CD4-positive, alpha-beta T cell (primary cell): ENCODE measurements at places on chromosomes 12 and 14. TPM values are rescaled to one million over a fixed set of nuclear protein-coding genes. Genes with fewer than 3 reads are reported as not detected.
A peak's percentile ranks its signal among the peaks of the same experiment; 100 is the strongest.

GRCh38 chr12:6747216-6747615, 5.7 kb downstream of the MLF2 start:
- no peak overlapping the region for H3K4me3 ChIP-seq
- no peaks in the 10 kb centered on the region for H3K27me3 ChIP-seq
- DNase-seq, result no peak
- H3K27ac ChIP-seq, result no peak overlapping the region

GRCh38 chr14:35766700-35767082, 42.4 kb downstream of the RALGAPA1 start:
- H3K36me3 ChIP-seq, result no peaks in the 10 kb centered on the region
- DNase-seq, result peak; percentile 6
- no peaks in the 10 kb centered on the region for H3K27me3 ChIP-seq
- H3K4me3 ChIP-seq, result no peak overlapping the region
- peaks cover 8% of the 10 kb centered on the region for H3K4me1 ChIP-seq

Gene TESPA1
- total RNA-seq, result 98.2 TPM

GRCh38 chr14:103056322-103057027, 874 bp downstream of the CDC42BPB start:
- no peak for DNase-seq
- peak overlapping the region; percentile 52 for H3K4me3 ChIP-seq
- H3K27me3 ChIP-seq, result peaks cover 6% of the 10 kb centered on the region
- no peak overlapping the region for H3K27ac ChIP-seq
- H3K4me1 ChIP-seq, result peaks cover 18% of the 10 kb centered on the region

DNA sequence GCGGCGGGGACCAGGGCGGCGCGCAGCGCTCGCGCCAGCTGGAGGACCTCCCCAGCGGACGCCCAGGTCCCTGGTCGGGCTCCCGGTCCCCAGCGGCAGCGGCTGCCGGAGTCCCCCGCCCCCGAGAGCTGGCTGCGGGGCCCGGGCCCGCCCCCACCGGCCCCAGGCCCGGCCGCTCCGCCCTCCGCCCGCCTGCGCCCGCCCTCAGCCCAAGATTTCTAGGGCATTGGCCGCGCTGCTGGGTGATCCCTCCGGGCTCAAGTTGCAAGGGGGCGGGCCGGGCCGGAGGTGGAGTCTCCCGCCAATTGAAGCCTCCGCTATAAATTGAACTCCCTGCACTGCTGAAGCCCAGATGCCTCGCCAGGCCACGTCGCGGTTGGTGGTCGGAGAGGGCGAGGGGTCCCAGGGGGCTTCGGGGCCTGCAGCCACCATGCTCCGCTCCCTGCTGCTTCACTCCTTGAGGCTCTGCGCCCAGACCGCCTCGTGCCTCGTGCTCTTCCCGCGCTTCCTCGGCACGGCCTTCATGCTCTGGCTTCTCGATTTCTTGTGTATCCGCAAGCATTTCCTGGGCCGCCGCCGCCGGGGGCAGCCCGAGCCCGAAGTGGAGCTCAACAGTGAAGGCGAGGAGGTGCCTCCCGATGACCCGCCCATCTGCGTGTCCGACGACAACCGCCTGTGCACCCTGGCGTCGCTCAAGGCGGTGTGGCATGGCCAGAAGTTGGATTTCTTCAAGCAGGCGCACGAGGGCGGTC, at the start of gene DIO3:
Gene DIO3, plus strand, starts transcription at position 351 of the 752 bp plus-strand sequence.
- DNase-seq, result no peak
- peaks cover 39% of the 10 kb centered on the region for H3K27me3 ChIP-seq
- H3K4me3 ChIP-seq, result no peak within 1 kb of the TSS
- peaks cover 2% of the 10 kb centered on the region for H3K4me1 ChIP-seq

Gene PLBD1
- total RNA-seq, result 1.3 TPM

GRCh38 chr12:71780237-71780822, 25.7 kb downstream of the RAB21 start:
- H3K4me1 ChIP-seq, result no peaks in the 10 kb centered on the region
- DNase-seq, result peak; percentile 70
- no peak overlapping the region for H3K27ac ChIP-seq
- H3K4me3 ChIP-seq, result no peak overlapping the region

- no peaks in the 10 kb centered on the region for H3K27me3 ChIP-seq
- no peaks in the 10 kb centered on the region for H3K36me3 ChIP-seq
- H3K4me3 ChIP-seq, result no peak overlapping the region
- H3K4me1 ChIP-seq, result peaks cover 22% of the 10 kb centered on the region
Measured at GRCh38 chr12:608413-608812, 54.8 kb downstream of the NINJ2 start.

Gene SOAT2
- total RNA-seq, result 0.49 TPM

Gene RALGAPA1
- 72.0 TPM for total RNA-seq

DNA sequence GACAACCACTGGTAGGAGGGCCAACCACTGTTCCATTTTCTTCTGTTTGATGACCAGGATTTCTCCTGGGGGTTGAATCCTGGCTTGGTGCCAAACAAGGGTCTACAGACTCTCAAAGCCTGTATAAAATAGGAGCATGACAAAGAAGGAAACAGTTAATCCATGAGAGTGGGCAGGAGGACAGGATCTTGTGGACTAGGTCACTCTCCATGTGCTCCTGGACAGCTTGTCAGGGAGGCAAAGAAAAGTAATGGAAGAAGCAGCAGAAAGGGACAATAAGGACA, 243.7 kb downstream of the AKAP6 start:
- no peak for DNase-seq
- H3K27me3 ChIP-seq, result no peaks in the 10 kb centered on the region
- H3K4me1 ChIP-seq, result no peaks in the 10 kb centered on the region
- no peak overlapping the region for H3K27ac ChIP-seq

GRCh38 chr12:124745891-124746570, 117.6 kb downstream of the SCARB1 start:
- H3K27me3 ChIP-seq, result no peaks in the 10 kb centered on the region
- no peaks in the 10 kb centered on the region for H3K36me3 ChIP-seq
- H3K4me1 ChIP-seq, result peaks cover 6% of the 10 kb centered on the region
- no peak overlapping the region for H3K27ac ChIP-seq

Gene TOMM20L
- 0.56 TPM for total RNA-seq

DNA sequence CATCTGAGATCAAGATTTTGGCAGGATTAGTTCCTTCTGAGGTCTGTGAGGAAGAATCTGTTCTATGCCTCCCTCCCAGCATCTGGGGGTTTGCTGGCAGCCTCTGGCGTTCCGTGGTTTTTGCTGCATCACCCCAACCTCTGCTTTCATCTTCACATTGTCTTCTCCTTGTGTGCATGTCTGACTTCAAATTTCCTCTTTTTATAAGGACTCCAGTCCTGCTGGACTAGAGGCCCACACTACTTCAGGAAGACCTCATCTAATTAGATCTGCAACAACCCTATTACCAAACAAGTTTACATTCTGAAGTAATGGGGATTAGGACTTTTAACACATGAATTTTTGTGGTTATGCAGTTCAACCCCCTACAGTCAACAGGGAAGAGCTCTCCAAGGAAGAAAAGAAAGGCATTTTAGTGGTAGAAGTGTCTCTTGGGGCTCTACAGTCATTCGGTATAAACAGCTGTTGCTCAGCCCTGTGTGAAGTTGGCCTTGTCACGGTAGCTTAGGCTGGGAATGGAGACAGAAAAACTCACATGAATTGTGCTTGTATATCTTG, 89.7 kb downstream of the CAND1 start:
- H3K27ac ChIP-seq, result no peak overlapping the region
- peaks cover 4% of the 10 kb centered on the region for H3K4me1 ChIP-seq
- no peak for DNase-seq
- H3K27me3 ChIP-seq, result no peaks in the 10 kb centered on the region

DNA sequence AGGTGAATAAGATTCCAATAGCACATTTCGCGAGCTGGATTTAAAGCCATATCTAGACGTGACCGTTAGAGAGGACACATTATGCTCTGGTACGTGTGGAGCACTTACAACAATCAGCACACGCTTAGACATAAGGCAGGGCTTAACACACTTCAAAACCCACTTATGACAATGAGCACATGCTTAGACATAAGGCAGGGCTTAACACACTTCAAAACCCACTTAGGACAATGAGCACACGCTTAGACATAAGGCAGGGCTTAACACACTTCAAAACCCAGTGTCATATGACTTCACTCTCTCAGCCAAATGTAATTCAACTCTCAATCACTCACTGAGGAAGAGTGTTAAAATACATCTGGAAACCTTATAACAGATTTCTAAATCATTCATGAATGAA, 11.2 kb upstream of the PLD4 start:
- H3K4me1 ChIP-seq, result no peaks in the 10 kb centered on the region
- no peak for DNase-seq
- no peak overlapping the region for H3K4me3 ChIP-seq
- no peaks in the 10 kb centered on the region for H3K36me3 ChIP-seq
- no peak overlapping the region for H3K27ac ChIP-seq

Gene SYNE3
- total RNA-seq, result 29.4 TPM

- H3K36me3 ChIP-seq, result no peaks in the 10 kb centered on the region
- H3K4me3 ChIP-seq, result no peak overlapping the region
- no peaks in the 10 kb centered on the region for H3K4me1 ChIP-seq
- no peak overlapping the region for H3K27ac ChIP-seq
- DNase-seq, result no peak
Measured at GRCh38 chr12:22360774-22361173, 26.3 kb upstream of the ST8SIA1 start.

Gene LRRC43
- total RNA-seq, result not detected

DNA sequence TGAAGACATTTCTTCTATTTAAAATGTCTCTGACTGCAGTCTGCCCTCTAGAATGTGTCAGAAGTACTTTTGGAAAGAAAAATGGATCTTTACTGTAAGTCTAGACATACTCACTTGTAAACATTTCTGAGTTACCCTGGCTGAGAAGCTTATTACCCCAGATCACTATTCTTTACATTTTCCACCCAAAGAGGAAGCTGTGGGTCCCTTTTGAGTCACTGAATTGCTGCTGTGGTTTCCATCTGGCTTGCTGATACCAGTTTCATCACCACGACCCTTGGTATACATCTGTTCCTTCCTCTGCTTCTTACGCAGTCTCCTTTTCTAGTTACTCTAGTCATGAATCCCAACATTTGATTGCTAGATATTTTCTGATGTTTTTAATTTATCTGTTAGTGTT, 20.2 kb upstream of the CLEC4D start:
- H3K4me3 ChIP-seq, result no peak overlapping the region
- no peak overlapping the region for H3K27ac ChIP-seq
- H3K36me3 ChIP-seq, result no peaks in the 10 kb centered on the region
- no peak for DNase-seq
- H3K4me1 ChIP-seq, result peaks cover 7% of the 10 kb centered on the region

GRCh38 chr14:82778008-82778590, 1244.4 kb upstream of the SEL1L start:
- no peak for DNase-seq
- no peaks in the 10 kb centered on the region for H3K4me1 ChIP-seq
- no peak overlapping the region for H3K4me3 ChIP-seq

GRCh38 chr14:70094106-70094505, 94.6 kb downstream of the SLC8A3 start:
- H3K4me3 ChIP-seq, result no peak overlapping the region
- no peak overlapping the region for H3K27ac ChIP-seq
- H3K4me1 ChIP-seq, result no peaks in the 10 kb centered on the region
- DNase-seq, result no peak
- H3K36me3 ChIP-seq, result no peaks in the 10 kb centered on the region

DNA sequence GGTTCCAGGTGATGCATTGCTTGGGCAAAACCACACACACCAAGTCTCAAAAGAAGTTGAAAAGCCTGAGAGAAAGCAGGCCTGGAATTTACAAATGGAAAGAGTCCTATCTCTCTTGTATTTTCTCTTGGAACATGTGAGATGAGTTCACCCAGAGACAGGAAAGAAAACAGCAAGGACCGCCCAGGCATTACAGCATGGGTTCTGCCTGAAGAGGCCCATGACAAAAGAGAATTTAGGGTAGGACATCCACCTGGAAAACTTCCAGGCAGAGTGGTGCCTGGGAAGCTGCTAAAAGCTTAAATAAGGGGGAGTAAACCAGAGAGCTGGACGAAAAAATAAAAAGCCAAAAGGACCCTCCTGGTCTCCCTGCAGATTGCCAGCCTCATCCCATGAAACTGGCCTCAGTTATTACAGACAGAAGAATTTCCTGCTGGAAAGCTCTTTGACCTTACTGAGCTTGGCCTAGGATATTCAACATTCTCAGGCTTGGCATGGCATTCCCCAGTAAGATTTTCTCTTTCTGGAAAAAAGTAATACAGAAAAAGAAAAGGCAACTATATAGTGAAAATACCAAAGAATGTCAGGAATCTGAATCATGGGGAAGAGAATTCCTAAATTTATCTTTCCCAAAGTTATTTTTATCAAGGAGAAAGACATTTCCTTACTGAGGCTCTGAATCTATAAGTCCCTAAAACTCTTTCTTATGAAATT, 121.3 kb upstream of the NUDT4 start:
- H3K27ac ChIP-seq, result no peak overlapping the region
- H3K4me1 ChIP-seq, result no peaks in the 10 kb centered on the region
- no peaks in the 10 kb centered on the region for H3K27me3 ChIP-seq
- no peak for DNase-seq
- H3K4me3 ChIP-seq, result no peak overlapping the region

GRCh38 chr14:24775950-24776349, 142.0 kb upstream of the GZMB start:
- no peaks in the 10 kb centered on the region for H3K4me1 ChIP-seq
- no peaks in the 10 kb centered on the region for H3K27me3 ChIP-seq
- H3K36me3 ChIP-seq, result no peaks in the 10 kb centered on the region
- DNase-seq, result no peak
- H3K4me3 ChIP-seq, result no peak overlapping the region
- no peak overlapping the region for H3K27ac ChIP-seq

DNA sequence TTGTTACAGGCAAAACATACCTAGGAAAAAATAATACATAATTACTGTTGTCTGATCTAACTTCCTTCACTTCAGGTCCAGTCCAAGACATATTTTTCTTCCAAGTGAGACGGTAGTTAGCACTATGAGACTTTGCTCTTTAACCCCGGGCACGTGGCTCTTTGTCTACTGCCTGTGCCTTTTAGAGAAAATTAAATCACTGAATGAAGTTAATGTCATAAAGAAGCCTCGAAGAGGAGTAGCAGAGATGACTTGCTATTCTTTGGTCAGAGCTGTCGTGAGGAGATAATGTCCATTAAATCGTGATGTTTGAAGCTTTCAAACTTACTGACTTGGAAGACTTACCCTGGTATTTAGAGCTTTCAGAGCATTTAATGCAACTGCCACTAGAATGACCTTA, 8.7 kb downstream of the TESPA1 start:
- peaks cover 62% of the 10 kb centered on the region for H3K4me1 ChIP-seq
- H3K27me3 ChIP-seq, result no peaks in the 10 kb centered on the region
- H3K27ac ChIP-seq, result peak overlapping the region; percentile 34
- H3K4me3 ChIP-seq, result no peak overlapping the region
